Eye (tissue), 1 donor: ENCODE measurements at places on chromosomes 6 and 20.
A peak's percentile ranks its signal among the peaks of the same experiment; 100 is the strongest.

DNA sequence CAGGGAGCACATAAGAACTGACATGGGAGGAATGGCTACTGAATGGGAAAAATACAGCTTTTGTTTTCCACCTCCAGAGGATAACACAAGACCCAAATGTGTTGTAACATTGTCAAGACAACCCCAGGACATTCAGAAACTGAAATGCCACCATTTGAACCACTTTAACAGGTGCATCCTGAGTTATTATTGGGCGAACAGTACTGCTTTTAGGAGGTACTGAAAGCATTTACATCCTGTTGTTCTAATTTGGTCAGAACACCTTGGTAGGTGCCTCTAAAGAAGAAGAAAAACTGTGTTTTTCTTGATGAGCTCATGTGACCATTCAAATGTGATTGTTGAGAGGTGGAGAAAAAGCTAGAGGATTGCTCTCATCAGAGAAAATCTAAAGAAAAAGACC, 6.4 kb upstream of the TXNDC5 start:
- DNase-seq, result no peak

DNA sequence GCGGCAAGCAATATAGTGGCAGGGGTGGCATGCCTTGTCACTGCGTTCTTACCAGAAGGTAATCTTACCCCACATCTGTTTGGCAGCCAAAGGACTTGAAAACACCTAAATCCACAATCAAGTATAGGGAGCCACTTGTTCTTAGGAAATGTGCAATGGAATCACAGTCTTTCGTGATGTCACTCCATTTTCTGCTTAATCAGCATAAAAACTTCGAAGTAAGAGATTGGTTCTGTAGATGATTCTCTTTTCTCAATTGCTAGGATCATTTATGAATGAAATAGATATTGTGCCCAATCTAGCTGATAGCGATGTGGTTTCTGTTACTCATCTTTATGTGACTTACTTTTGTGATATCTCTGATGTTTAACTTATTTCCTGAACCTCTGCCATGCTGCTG, 89.0 kb downstream of the SLC22A3 start:
- DNase-seq, result no peak

GRCh38 chr6:111148110-111148509, 60.8 kb downstream of the SLC16A10 start:
- no peak for DNase-seq

DNA sequence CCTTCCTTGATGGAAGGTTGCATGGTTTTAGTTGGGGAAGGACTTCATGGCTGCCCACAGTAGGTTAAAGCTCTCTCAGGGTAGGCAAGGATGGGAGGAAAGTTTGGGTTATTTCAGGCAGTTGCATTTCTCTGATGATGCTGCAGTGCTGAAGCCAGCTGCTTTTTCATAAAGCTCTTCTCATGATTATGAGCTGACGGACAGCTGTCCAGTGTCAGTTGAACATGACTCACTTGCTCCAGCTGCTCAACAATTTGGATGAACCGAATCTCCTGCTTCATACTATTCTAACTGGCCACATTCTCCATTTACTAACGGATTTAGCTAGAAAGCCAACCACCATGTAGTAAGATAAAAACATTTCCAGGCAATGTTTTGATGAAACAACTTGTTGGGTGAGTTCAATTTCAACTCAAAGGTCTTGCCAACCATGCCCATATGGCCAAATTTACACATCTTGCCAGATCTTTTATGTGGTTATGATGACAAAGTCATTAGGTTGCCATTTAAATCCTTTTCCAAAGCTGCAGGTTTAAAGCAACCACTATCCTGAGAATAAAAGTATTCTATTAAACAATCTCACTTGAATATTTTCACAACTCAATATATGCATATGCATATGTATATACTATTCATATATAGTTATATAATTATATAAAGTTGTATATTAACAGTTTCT, 125.9 kb downstream of the HS3ST5 start:
- DNase-seq, result no peak

DNA sequence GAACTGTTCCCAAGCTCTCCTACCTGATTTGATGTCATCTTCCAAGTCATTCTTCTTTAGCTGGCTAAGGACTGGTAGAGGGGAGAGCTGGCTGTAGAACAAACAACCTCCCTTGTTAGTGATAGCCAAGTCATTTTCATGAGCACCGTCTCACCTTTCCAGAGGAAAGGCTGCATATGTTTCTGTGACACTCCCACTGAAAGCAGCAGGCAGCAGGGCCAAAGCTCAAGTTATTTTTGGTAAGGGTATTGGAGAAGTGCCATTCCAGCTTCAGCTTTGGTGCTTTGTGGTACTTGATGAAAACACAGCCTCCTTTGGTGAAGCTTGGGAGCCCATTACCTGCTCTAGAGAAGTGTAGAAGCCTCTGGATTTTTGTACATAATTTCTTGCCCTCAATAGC, 5.4 kb upstream of the DOK5 start:
- DNase-seq, result no peak

DNA sequence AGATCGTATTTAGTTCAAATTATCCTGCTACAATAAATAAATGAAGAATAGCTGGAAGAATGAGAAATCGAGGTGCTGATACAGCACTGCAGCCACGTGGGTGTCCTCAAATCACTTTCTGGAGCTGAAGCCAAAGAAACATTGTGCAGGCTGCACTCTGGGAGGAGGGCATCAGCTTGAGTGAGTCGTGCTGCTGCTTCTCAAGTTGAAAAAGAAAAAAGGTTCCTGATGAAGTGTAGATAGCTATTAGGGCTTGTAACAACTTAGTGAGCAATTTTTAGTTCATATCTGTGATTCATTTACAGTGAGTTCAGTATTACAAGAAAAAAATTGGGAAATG, 40.5 kb downstream of the DSE start:
- DNase-seq, result no peak

GRCh38 chr6:80433010-80433672, 326.7 kb downstream of the BCKDHB start:
- no peak for DNase-seq

- no peak for DNase-seq
Measured at GRCh38 chr6:108736002-108736361, 112.2 kb upstream of the ARMC2 start.

GRCh38 chr6:115592025-115592424, 468.7 kb downstream of the FRK start:
- no peak for DNase-seq

GRCh38 chr6:7992002-7992815, 72.0 kb downstream of the BLOC1S5 start:
- DNase-seq, result peak; percentile 36

DNA sequence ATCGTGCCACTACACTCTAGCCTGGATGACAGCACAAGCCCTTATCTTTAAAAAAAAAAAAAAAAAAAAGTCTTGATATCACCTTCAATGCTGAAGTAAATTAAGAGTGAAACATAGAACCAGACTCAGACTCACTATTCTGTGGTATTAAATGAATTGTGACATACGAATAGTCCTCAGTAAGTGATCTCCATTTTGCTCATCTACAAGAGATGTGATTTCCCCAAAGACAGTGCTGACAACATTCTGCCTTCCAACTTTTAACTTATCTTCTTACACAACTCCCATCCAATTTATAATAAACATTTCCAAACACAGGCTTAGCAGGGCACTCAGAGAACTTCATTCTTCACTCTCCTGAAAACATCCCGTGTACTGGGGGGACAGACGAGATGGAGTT, 8.0 kb downstream of the ZBTB24 start:
- DNase-seq, result no peak

GRCh38 chr20:35042268-35042667, 50.3 kb downstream of the TRPC4AP start:
- DNase-seq, result no peak

DNA sequence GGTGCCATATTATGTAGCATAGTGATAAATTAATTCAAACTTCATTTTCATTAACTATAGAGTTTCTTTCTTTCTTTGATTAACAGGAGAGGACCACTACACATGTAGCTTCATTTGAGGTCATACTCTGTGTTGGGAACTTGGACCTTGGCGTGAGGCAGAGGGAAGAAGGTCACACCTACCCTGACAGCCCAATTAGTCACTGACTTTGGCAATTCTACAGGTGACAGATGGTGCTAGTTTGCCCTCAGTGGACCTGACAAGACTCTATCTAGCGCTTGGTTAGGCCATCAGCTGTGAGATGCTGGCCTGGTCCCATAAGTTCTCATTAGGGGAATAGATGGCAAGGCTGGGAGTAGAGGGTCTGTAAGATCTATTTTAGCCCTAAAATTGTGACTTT, 14.2 kb downstream of the SLX4IP start:
- no peak for DNase-seq
